ENCODE measurements at places on chromosomes 1 and 21.

GRCh38 chr1:79124756-79125155 is 118.2 kb upstream of the ADGRL4 start:
- no peak for DNase-seq

DNA sequence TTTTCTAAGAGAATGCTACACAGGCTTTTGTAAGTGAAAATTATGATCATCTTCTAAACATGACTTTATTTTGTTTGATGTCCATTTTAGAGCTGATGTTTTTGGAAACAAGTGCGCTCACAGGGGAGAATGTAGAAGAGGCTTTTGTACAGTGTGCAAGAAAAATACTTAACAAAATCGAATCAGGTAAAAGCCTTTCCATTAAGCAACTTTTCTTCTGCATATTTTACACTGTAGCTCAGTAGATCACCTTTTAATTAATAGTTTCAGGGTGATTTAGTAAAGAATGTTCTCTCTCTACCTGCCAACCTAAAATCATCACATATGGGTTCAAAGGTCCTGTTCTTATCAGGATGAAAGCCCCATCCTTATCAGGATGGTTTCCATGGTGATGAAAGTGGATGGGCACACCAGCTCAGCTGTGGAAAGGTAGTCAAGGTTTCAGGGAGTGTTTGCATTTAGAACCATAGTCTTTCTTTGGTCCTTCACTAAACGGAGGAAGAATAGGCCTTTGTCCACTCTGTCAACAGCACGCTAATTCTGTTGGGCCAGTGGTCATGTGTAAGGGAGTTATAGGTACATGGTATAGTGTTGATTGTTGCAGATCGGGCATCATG is 28.1 kb downstream of the RAB4A start:
- DNase-seq, result no peak

DNA sequence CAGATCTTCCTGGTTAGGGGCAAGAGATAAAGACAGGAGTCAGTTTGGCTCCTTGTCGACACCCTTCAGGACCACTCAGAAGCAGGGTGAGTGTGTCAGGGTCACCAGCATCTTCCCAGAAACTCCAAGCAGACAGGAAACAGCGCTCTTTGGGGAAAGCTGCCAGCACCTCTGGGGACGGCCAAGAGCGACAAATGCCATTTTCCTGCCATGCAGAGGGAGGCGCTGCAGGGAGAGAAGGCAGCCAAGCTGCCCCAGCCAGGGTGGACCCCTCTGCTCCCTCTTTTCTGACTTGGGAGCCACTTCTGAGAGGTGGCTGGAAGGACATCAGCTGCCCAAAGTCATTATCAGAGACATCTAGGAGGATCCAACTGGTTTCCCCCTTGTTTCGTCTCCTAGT is 29.0 kb downstream of the SIM2 start:
- DNase-seq, result no peak

GRCh38 chr1:198662821-198663220 is 24.0 kb downstream of the PTPRC start:
- no peak for DNase-seq

- DNase-seq, result no peak
These were observed 1.2 kb upstream of the NCMAP start for GRCh38 chr1:24554714-24555113.

GRCh38 chr1:34681480-34682451 is 73.1 kb upstream of the GJB5 start:
- DNase-seq, result peak; percentile 15

- DNase-seq, result peak; percentile 55
These were observed 1095.0 kb upstream of the B3GALT2 start for GRCh38 chr1:194281376-194281775.

GRCh38 chr1:77824079-77824478 is 44.6 kb downstream of the MIGA1 start:
- no peak for DNase-seq

GRCh38 chr1:213530611-213531320 is 457.0 kb upstream of the PROX1 start:
- DNase-seq, result no peak

DNA sequence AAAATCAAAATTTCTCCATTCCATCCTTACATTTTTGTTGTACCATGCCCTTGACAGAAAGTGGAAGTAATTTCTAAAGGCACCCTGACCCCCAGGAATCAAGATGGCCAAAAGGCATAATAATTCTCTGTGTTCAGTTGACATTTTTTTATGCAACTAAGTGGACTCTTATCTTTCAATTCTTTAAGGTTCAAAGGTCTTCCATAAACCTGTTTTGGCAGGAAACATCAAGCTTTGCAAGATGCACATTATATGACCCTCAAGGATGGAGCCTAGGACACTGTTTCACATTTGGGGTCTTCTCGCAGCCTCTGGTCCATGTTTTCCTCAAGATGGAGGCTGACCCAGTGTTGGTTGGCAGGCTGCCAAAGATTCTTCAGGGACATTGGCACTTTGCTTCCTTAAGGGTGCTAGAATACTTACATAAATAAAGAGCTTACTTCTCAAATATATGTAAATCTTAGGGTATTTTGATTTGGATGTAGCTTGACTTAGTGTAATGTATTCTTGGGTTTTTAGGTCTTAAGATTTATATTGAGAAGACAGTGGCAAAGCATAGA is 48.0 kb upstream of the COG2 start:
- DNase-seq, result no peak

GRCh38 chr1:204967451-204967850 is 75.6 kb upstream of the CNTN2 start:
- no peak for DNase-seq

DNA sequence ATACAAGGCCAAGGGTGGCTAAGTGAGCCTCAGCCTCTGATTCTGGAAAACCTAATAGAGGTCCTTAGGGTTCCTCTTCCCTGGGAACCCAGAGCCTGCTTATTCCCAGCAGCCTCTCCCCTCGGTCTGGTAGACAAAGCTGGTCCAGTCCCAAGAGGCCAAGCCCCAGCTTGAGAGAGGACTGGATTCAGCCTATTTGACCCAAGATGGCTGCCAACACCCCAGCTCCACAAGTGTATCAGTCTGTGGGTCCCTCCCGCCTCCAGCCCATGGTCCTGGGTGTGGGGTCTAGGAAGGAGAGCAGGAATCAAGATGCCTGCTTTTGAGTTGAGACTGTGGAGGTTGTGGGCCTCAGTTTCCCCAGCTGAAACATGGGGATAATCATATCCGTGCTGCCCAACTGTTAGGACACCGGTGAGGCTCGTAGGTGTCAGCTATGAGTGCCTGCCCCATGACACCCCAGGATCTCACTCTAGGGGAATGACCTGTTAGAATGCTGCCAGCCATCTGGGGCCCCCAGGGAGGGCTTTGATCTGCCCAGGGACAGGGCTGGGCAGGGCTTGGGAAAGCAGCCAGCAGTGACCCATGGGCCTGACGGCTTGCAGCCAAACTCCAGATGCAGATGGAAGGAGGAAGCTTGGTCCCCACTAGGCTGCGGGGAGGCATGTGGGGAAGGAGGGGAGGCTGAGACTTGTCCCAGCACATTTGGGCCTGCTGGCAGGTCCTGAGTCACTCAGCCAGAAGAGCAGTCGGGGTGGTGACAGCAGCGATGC is 45.4 kb downstream of the NUAK2 start:
- no peak for DNase-seq

DNA sequence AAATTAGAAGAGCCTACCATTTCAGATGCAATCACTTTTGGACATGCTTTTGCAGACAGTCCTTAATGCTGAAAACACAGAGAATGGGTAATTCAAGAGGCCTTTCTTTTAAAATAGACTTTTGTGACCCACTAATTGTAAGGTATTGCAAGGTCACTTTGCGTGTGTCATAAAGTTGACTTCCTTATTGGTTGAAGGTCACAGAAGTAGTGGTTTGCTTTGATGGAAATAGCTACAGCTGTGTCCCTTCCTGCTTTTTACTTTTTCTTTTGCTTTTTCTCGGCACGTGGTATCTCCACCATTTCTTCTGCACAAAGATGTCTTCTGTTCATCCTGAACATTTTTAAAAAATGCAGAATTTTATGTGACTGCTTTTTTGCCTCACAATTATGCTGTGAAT is 146.8 kb downstream of the DYRK1A start:
- DNase-seq, result peak; percentile 16

- peak; percentile 99 for DNase-seq
These were observed 63.3 kb upstream of the WDR26 start for GRCh38 chr1:224497714-224498573.

DNA sequence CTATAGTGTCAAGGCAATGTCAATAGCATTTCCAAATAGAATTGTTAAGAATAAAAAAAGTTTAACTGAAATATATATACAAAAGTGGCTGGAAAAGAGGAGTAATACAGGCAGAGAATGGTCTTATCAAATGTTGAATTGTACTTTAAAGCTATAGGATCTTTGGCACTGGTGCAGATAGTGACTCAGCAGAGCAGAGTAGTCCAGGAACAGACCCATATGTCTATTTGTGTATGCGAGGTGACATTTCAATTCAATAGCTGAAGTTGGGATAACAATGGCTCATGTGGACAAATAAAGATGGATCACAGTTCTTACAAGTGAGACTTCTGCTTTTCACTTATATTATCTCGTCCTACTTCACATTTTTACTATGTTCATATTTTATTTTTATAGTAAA is 543.0 kb upstream of the B3GALT2 start:
- no peak for DNase-seq

DNA sequence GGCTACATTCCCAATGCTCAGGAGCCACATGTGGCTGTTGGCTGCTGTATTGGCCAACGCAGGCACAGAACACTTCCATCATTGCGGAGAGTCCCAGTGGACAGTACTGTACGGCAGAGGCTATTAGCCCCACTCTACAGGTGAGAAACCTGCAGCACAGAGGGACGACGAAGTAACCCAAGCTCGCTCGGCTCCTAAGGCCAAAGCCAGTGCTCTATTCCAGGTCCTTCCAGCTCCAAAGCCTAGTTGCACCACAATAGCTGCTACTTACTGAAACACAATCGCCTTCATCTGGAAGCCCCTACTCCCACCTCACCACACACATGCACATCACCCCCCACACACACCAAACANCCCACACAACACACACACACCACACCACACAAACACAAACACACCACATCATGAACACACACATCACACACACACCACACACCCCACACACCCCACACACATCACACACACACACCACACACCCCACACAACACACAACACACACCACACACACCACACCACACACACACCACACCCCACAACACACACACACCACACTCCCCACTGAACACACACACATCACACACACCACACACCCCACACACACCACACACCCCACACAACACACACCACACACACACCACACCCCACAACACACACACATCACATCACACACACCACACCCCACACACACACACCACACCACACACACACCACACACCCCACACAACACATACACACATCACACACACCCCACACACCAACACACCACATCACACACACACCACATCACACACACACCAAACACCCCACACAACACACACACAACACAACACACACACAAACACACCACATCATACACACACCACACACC is 3.2 kb downstream of the LYPD8 start:
- DNase-seq, result no peak

DNA sequence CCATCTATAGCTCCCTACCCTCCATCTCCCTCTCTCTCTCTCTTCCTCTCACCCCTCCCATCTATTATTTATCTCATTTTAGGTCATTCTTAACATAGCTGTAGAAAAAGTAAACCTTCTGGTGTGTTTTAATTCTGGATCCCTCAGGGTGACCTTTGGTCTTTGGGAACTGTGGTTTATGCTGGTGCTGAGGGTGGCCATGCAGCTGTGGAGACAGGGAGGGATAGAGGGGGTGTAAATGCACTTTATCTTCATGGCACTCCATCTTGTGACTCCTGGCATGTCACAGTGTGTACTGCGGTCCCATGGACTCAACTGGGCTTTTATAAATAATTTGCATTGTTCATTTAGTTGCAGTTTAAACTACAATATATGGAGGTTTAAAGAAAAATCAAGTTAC is 50.2 kb upstream of the RUNX1 start:
- no peak for DNase-seq

DNA sequence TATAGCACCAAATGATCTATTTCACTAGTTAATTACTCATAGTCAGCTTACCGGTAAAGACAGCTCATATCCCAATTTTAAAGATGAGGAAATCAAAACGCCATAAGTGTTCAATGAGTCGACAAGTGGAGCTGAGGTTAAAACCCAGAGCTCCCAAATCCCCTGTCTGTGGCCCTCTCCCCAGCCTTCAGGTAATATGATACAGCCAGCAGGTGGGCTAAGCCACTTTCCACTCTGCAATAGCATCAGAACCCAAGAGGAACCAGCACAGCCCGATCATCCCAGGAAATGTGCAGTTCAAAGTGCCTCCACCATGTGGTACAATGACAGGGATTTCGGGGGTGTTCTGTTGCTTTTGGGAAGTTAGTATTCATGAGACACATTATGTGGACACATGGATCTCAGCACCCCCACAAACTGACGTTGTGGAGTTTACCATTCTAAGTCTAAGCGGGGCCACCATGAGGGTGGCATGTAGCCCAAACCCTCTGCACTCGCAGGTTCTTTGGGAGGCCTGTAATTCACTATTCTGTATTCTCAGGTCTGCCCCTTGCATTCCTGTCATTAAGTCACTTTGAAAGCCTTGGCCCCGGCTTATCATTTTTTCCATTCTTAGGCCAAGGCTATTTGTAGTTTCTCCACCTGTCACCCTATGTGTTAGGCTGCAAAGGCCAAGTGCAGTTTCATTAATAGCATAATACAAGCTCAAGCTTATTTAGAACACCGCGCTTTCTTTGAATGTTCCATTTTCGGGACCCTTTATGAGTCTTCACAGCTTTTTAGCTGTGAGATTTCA is 26.3 kb upstream of the ACTN2 start:
- DNase-seq, result no peak

- DNase-seq, result no peak
These were observed 6.3 kb upstream of the COL6A2 start for GRCh38 chr21:46091631-46092025.

GRCh38 chr1:94746635-94747525 is 73.3 kb upstream of the SLC44A3 start:
- peak; percentile 84 for DNase-seq

GRCh38 chr1:199746666-199747384 is 280.7 kb upstream of the NR5A2 start:
- DNase-seq, result no peak

GRCh38 chr1:218414060-218414728 is 69.1 kb downstream of the TGFB2 start:
- DNase-seq, result peak; percentile 23

- no peak for DNase-seq
These were observed 208.7 kb downstream of the SIPA1L2 start for GRCh38 chr1:232421143-232421796.

GRCh38 chr1:184212649-184213314 is 161.3 kb downstream of the TSEN15 start:
- peak; percentile 97 for DNase-seq

GRCh38 chr21:45041351-45041805 is 33.0 kb upstream of the ADARB1 start:
- peak; percentile 92 for DNase-seq
